NCI-H526 (cell line): ENCODE measurements at places on chromosomes 11 and 22.
A peak's percentile ranks its signal among the peaks of the same experiment; 100 is the strongest.

DNA sequence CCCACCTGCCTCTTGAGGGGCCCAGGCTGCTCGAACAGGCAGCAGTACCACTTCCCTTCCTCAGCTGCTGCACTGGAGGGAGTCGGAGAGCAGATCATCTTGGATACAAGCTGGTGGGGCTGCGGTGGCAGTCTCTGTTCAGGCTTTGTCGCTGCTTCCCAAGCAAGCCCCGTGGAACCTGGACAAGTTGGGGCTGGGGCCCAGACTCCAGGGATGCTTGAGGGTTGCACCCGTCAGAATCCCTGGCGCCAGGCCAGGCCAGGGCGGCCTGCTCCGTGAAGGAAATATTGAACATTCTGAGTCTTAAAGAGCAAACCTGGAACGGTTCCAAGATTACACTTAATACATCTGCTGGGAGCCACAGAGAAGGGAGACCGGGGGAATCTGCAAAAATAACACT, 310.1 kb upstream of the SORL1-AS1 start:
- DNase-seq: no peak

DNA sequence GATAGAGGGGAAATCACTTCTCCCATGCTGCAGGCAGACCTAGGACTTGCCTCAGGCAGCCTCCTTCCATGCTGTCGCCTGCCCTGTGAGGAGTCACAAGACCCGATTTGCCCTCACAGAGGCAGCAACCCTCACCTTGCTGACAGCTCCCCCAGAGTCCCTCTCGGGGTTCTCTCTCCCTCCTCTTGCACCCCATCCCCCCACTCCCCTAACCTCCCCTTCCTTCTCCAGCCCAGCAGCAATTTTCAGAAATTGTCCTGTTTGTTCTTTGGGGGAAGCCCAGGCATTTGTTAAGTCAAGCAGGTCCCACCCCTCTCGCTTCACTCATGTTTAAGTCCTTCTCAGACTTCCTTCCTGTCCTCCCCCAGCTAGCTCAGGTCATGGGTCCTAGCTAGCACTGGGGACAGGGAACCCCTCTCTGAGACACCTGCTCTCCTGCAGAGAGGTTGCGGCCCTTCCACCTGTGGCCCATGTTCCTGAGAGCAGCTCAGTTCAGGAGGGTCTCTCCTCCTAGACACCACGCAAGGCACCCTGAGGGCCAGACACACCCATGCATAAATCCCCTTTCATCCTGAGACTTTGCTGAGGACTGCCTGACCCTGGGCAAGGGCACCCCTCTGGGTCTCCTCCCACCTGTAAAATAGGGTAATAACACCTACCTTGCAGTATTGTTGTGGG, 6.3 kb upstream of the FXYD2 start:
- DNase-seq: no peak

- no peak for DNase-seq
These were observed 42.0 kb downstream of the FEZ1 start for GRCh38 chr11:125454047-125454446.

- no peak for DNase-seq
These were observed 6.9 kb downstream of the ACCS start for GRCh38 chr11:44072757-44073658.

GRCh38 chr11:131301306-131301705, 69.1 kb upstream of the NTM start:
- DNase-seq: no peak

DNA sequence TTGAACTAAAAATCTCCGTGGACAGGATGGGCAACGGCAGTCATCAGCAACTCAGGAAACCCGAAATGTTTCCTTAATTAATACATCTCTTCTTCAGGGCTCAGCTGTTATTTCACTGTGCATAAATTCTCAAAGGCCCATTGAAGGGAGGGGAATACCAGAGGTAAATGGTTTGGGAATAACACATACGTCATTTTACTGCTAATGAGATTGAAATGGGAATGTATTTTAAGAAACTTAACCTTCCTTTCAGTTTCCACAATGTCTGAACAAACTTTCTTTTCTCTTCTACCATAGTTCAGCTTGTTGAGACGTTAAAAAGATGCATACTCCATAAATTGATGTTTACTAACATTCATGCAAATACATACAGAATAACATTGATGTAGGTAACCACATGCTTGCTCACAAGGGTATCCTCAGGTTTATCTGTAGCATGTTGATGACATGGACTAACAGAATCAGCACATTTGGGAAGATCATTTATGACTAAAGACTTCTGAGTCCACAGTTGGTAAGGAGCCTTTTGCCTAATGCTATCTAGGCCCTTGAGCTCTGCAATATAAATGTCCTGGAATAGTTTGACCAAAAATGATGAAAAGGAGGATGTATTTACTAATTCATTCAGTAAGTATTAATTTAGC, 7.7 kb upstream of the PRRG4 start:
- peak; percentile 54 for DNase-seq

DNA sequence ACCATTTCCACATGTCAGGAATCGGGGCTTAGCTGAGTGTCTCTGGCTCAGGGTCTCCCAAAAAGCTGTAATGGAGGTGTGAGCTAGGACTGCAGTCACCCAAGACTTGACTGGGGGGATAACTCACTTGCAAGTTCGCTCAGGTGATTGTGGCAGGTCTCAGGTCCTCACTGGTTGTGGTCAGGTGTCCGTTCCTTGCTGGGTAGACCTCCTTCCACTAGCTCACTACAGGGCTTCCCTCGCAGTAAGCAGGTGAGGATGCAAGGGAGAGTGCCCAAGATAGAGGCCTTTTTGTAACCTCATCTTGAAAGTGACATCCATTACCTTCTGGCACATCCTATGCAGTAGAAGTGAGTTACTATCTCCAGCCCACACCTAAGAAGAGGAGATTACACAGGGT, 29.5 kb downstream of the C11orf58 start:
- DNase-seq: no peak

- DNase-seq: no peak
These were observed 45.7 kb downstream of the GNB1L start for GRCh38 chr22:19808873-19809478.
